ENCODE measurements at places on chromosomes 2 and 18.

DNA sequence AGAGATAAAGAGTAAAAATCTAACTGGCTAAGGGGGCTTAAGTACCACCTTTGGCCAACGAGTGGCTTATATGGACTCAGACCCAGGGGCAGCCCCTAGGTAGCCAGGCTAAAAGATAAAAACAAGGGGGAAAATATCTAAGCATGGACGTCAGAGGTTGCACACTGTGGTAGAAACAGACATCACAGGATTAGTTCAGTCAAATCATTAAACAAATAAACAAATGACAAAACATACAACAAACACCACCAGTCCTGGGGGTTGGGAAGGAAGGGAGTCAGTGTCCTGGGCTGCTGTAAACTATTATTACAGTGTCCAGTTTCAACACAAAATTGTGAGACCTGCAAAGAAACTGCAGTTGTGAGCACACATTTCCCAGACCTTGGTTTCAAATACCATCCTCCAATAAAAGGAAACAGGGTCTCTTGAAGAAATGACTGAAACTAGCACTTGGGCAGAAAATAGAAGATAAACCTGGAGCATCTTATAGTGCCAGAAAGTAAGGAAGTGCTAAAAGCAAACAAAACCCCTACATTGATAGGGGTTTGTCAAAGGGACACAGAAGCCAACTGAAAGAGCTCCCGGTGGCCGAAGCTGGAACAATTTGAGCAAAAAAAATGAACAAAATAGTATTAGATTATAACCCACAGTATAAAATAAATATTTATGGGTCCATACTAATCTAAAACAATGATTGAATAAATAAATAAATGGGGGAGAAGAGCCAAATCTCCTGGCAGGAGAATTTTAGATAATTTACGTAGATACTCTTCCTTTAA is 154.8 kb upstream of the KLF7 start:
- DNase-seq, result no peak

DNA sequence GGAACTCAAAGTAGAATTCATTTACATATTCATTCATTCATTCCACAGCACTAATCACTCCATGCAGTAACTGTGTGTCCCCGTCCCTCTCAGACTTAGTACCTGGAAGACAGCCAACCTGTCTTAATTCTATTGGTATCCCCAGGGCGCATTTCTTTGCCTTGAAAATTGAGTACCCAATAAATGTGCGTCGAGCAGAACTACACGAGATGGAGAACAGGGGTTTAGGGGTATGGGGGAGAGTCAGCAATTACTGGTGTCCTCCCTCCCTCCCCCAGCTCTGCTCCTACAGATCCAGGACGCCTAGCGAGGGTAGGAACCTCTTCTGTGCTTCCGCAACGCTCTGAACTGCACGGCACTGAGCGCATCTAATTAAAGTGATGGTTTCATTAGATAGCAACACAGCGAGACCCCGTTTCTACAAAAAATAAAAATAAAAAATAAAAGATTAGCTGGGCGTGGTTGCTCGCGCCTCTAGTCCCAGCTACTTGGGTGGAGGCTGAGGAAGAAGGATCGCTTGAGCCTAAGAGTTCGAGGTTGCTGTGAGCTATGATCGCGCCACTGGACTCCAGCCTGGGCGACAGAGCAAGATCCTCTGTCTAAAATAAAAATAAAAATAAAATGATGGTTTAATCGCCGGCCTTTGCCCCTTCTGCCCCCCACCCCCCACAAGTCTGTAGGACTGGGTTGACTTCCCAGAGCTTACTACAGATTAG is 614 bp upstream of the FKBP1B start:
- DNase-seq, result no peak

DNA sequence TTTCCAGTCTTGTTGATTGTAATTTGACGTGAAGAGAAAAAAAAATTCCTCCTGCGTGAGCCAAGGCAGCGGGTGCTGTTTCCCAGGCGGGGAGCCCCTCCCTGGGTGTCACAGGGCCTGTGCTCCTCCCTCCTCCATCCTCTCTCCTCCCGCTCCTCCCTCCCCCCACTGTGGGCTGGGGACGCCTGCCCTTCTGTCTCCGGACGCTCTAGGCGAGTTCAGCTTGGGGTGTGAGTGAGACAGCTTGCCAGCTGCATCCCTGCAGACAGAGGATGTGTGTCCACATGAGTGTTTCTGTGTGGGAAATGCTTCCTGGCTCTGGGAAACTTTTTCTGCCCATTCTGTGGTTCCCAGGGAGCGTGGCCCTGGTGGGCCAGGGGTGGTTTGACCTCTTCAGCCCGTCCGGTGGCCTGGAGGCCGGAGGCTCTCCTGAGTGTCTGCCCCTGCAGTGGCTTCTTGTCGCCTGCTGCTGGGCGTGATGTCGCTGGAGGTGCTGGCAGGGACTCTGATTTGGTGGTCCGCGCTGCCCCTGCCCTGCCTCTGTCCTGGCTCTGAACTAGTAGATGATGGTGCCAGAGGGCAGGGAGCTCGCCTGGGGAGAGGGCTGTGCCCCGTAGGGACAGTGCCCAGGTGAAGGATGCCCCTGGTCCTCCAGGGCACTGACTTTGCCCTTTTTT is 96.4 kb downstream of the USP40 start:
- no peak for DNase-seq

- DNase-seq, result no peak
Measured at GRCh38 chr2:37005118-37005868, 39.0 kb upstream of the STRN start.

DNA sequence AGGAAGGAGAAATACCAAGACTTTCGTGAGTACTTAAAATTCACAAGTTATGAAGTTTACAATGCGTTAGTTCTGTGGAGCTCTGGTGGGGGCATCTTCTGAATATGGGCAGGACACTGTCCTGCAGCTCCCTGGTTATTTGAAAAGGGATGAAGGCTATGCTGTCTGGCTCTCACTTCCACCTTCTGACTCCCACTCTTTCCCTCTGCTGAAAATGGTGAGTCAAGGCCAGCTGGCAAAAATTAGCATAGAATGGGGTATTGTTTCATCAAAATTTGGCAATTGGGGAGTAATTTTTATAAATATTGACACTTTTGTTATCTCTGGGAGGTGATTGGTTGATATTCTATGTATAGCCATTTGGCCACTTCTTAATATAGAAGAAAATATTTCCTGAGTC is 177.4 kb downstream of the PARD3B start:
- peak; percentile 26 for DNase-seq

- no peak for DNase-seq
Measured at GRCh38 chr2:132951008-132951714, 281.2 kb upstream of the LYPD1 start.

DNA sequence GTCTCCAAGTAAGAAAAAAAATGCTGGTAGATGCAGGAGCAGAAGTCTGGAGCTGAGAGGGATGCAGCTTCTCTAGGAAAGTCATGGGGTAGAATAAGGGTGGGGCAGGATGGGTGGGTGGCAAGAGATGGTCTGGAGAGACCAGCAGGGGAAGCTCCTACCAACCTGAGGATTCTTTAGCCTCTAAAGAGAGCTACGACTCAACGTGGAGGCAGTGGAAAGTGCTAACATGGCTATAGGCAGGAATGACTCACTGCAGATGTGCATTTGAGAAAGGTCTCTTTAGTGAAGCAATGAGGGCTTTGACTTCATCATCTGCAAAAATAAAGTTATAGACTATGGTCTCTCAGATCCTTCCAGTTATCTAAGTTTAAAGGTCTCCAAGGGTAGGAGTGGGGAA is 722.8 kb upstream of the RAB6C start:
- DNase-seq, result no peak

GRCh38 chr2:178819147-178819875 is 12.1 kb upstream of the TTN start:
- DNase-seq, result no peak
